ENCODE measurements at places on chromosomes 1 and 21.

DNA sequence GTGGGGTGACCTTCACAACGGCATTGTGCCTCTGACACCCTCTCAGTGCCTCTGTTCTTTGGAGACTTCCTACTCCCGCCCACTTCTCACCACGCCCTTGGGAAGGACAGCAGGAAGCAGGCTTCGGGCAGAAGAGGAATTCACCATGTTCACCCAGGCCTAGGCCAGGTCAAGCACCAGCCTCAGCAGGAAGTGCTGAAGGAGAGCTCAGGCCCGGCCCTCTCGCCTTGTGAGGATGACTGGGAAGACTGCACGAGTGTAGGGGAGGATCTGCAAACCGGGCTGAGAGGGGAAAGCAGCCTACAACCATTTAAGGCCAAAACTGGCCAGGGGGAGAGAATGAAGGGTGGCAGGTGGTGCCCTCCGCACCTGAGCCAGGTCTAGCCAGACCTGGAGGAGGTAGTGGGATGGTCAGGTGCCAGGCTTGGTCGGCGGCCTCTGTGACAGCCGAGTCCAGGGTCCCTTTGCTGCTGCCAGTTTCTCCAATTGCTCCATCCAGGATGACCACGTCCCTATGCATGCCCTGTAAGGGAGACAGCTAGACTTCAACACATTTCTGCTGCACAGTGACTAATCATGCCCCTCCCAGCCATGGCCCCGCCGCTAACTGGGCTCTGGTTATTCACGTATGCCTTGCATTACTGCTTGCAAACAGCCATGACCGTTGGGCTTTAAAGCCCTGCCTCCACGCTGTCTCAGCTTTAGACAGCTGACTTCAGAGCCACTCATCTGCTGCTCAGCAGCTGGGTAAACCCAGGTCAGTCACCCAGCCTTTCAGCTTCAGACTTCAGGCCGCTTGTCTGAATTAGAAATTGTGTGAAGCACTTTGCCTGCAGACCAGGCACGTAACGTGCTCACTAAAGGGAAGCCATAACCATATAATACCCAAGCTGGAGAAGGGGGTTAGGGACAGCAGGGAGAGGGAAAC, 8.9 kb downstream of the MRTO4 start:
- DNase-seq, result peak; percentile 91

GRCh38 chr1:217712925-217713597, 81.9 kb downstream of the SPATA17 start:
- no peak for DNase-seq

GRCh38 chr1:117599286-117600221, 6.3 kb upstream of the TENT5C start:
- DNase-seq, result no peak

- DNase-seq, result no peak
These were observed 147.7 kb downstream of the FCRL5 start for GRCh38 chr1:157404614-157405013.

- no peak for DNase-seq
These were observed 221.5 kb upstream of the BRINP3 start for GRCh38 chr1:190699165-190699564.
